ENCODE measurements at places on chromosomes 6 and 20. TPM values are rescaled to one million over a fixed set of nuclear protein-coding genes. Genes with fewer than 3 reads are reported as not detected.

- DNase-seq, result no peak
Measured at GRCh38 chr6:50380406-50381098, 330.8 kb upstream of the DEFB112 start.

DNA sequence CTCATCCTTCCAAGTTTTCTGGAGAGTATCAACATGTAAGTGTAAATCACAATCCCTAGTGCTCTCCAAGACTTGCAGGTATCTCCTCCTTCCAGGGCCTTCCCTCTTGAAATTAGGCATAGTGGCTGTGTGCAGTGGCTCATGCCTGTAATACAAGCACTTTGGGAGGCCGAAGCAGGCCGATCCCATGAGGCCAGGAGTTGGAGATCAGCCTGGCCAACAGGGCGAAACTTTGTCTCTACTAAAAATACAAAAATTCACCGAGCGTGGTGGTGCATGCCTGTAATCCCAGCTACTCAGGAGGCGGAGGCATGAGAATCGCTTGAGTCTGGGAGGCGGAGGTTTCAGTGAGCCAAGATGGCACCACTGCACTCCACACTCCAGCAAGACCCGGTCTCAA lies 9.4 kb upstream of the ANGPT4 start:
- DNase-seq, result no peak

DNA sequence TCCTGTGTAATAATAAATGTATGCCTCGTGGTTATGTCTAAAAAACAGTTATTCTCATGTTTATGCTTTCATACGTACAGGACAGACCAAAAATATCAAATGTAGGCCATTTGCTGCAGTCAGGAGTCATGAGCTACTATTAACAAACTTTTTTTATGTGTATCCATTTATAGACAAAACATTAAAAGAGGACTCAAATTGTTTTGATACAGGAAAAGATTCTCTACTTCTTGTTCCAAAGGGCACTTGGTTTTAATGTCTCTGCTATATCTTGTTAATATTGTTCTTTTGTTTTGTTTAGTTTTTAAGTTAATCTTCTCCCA lies 155.2 kb downstream of the ZDHHC14 start:
- DNase-seq, result no peak

DNA sequence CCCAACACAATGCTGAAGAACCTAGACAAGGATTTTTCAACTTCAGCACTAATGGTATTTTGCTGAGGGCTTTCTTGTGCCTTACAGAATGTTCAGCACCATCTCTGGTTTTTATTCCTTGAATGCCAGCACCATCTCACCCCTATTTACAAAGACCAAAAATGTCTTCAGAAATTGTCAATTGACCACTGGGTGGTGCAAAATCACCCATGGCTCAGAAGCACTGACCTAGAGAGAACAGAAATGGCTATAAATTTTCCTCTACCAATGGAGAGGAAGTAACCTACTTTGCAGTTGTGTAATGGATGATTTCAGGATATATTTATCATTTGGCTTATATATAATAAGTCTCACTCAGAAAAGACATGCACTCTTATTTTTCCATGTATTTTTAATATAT lies 431.0 kb upstream of the IRAK1BP1 start:
- DNase-seq, result no peak

DNA sequence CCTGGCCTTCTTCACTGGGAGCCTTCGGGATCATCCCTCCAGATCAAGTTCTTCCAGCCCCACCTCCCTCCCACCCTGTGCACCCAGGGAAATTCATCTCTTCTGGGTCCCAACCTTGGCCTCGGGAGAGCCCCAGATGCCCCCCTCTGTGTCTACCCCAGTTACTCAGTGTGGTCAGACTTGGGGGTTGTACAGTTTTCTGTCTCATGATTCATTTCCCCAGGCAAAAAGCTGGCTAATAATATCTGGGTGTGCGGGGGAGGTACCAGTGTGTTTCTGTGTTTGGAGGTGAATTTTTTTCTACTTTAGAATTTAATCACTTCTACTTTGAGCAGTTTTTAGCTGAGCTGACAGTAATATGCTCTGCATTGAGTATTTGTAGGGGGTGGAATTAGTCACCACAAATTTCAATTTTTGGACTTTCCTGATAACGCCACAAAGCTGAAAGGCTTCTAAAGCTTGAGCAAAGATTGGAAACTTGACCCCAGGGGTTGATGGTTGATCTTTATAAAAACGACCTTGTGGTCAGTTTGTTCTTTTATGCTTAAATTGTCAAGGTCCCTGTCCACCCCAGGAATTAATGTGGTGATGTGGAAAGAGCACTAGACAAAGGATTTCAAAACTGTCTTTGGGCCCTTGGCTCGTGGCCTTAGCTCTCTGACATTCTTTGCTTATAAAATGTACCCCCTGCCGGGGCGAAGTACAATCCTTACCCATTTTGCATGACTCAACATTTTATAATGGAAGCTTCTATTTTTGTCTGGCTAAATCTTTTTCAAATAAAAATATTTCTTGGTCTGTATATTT lies 284.7 kb upstream of the TAB2 start:
- no peak for DNase-seq

DNA sequence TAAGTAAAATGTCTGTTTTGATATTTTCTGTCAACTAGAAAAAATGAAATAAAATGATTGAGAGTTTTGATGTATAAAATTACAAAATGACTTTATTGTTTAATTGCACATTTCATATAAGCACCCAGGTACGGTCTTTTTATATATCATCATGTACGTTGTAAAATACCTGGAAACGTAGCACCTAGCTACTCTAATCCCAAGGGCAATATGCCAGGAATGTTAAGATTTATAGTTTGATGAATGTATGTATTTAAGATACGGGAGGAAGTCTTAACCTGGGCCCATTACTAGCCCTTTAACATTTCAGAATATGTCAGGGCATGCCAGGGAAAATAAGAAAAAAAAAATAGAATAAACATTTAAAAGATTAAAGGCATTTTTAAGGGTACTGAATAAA lies 490.9 kb upstream of the NRSN1 start:
- DNase-seq, result no peak

DNA sequence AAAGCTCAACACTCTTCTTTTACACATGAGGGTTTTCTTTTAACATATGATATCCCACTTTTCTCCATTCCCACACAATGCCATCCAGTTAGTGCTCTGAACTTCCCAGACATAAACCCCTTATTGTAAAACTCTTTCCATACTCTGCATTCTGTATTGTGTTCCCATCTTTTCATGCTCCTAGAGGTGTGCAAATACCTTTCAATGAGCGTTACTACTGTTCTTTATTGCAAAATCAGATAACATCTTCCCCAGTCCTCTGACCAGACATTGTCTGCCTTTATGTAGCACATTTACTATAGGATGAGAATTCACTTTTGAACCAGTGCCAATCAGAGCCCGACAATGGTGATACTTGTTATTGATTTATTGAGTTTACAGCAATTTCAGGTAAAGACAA lies 296.2 kb downstream of the GRIK2 start:
- DNase-seq, result no peak

- no peak for DNase-seq
Measured at GRCh38 chr6:148682990-148683389, 63.8 kb upstream of the UST start.

DNA sequence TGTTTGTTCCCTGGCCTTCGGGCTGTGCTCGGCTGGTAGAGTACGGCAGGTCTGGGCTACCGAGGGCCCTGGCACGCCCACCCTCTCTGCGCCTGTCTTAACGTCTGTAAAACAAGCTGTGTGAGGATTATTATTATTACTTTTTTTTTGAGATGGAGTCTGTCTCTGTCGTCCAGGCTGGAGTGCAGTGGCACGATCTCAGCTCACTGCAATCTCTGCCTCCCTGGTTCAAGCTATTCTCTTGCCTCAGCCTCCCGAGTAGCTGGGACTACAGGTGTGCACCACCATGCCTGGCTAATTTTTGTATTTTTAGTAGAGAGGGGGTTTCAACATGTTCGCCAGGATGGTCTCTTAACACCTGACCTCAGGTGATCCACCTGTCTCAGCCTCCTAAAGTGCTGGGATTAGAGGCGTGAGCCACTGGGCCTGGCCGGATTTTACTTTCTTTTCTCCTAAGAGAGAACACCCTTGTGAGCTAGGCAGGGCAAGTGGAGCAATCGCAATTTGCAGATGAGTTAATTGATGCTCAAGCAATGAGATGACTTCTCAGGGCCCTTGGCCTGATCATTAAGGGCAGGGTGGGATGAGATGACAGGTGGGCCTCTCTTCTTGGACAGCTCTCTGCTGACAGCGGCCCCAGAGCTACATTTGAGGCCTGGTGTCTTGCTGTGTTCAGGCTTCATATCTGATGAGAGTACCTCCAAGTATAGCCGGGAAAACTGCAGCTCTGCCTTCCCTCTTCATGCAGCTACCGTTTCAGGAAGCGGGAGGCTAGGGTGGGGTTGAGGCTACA lies 859 bp upstream of the SMIM29 start:
- peak; percentile 35 for DNase-seq

DNA sequence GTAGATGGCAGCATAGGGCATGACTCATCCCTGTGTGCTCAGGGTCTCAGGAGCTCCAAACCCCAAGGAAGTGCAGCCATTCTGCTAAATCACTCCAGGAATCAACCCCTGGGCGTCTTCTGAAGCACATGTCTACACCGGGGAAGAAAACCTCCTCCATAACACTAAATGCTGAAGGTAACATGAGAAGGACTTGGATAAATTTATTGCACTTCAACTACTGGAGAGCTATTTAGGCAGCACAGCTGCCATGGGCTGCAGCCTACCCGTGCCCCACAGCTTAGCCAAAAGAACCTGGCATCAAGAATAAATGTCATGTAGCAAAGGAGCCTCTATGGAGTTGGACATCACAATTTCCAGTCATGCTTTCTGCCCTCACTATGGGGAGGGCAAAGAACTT lies 152.4 kb upstream of the PROKR2 start:
- no peak for DNase-seq

DNA sequence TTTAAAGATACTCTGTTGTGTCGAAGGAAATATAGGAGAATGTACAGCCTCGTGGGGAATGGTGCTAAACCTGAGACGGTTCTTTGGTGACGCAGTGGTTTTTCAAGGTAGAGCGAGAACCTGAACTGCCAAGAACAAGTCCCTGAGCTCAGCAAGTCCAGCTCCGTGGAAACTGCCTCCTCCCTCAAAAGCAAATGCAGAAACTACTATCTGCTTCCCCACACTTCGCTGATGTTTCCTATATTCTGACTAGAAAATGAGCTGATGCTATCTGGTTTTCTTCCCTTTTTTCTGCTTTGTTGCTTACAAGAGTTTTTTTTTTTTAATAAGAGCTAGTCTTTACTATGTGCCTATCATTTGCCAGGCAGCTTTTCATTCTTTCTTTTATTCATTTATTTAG lies 85.3 kb upstream of the LY86 start:
- no peak for DNase-seq

DNA sequence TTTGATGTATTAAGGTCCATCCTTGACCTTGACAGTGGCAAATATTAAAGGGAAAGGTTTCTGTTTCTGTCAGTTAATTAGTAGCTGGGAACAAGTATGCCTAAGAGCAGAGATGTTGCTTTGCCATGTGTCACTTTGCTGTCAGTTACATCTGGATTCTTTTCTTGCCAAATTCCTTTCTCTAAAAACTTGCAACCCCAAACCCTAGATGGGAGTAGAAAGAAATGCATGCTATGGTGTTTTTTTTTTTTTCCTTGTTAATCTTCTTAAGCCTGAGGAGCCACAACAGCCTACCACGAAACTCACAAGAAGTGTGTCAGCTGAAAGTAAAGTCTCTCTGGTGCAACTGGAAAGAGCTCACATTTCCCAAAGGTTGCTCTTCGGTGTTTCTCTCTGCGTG lies 18.0 kb upstream of the CLDN20 start:
- DNase-seq, result peak; percentile 24

Gene CDH26
- 6.5 TPM for total RNA-seq

Gene SLC16A10
- total RNA-seq, result 8.6 TPM

Gene SLC17A2
- total RNA-seq, result not detected
